ENCODE measurements at places on chromosomes 3 and 15.

DNA sequence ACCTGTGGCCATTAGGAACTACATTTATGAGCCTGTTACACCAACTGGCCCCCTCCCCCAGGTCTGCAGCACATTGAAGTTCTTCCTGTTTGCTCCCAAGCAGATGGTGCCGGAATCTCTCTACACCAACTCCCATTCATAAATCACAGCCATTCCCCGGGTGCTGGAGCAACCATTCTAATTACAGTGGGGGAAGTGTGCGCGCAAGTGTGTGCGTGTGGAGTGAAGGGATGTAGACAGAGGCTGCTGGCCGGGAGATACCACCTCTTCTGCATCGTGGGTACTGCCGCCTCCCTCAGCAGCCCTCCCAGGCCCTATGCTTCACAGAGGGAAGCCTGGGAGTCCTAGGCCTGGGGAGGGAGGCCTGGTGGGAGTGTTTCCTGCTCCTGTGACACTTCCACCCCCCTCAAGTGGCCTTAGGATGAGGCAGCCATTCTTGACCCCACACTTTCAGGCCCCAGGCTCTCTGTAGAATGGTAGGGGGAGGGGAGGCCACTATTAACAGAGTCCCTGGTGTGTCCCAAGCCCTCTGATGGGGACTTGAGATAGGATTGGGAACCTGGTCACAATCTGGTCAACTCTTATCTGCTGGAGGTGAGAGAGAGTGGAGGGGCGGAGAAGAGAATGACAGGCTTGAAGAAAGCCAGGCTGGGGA lies 69.1 kb downstream of the MAGEF1 start:
- no peak for DNase-seq

DNA sequence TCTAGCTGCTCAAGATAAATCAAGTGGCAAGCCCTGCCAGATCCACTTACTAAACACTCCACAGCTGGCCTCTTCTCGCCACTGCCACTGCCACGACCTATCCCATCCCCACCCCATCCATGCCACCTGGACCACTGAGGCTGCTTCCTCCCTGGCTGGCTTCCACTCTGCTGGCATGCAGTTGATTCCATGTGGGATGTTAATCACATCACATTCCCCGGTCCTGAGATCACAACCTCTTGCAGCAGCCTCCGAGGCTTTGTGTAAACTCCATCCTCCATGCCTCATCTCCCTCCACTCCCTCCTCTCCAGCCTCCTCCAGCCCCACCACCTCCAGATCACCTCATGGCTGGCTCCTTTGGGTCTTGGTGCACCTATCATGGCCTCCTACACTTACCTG lies 7.7 kb downstream of the NCKIPSD start:
- DNase-seq, result no peak

GRCh38 chr3:110754212-110754916 lies 317.3 kb upstream of the NECTIN3 start:
- DNase-seq, result no peak

- DNase-seq, result no peak
Observed at GRCh38 chr3:171876680-171877147, 33.6 kb downstream of the TMEM212 start.

GRCh38 chr15:87767516-87767915 lies 489.0 kb downstream of the NTRK3 start:
- DNase-seq, result no peak

GRCh38 chr3:162400697-162401096 lies 904.1 kb downstream of the OTOL1 start:
- no peak for DNase-seq

GRCh38 chr3:178875157-178875556 lies 196.5 kb downstream of the ZMAT3 start:
- no peak for DNase-seq

DNA sequence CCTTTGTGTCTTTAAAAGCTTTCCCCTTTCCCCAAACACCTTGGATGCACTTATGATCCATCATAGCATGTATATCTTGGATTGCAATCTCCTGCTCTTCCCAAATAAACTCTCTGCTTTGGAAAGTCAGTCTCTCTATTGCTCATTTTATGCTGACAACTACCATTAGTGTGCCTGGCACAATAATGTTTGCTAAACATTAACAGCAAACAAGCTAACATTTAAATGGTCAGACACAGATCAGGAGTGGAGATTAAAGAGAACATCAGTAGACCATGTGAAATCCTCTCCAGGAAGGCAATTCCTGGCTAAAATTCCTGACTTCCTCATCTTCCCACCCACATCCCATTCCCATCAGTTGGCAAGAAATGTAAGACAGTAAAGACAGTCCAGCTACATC lies 44.3 kb upstream of the EIF1B start:
- no peak for DNase-seq

DNA sequence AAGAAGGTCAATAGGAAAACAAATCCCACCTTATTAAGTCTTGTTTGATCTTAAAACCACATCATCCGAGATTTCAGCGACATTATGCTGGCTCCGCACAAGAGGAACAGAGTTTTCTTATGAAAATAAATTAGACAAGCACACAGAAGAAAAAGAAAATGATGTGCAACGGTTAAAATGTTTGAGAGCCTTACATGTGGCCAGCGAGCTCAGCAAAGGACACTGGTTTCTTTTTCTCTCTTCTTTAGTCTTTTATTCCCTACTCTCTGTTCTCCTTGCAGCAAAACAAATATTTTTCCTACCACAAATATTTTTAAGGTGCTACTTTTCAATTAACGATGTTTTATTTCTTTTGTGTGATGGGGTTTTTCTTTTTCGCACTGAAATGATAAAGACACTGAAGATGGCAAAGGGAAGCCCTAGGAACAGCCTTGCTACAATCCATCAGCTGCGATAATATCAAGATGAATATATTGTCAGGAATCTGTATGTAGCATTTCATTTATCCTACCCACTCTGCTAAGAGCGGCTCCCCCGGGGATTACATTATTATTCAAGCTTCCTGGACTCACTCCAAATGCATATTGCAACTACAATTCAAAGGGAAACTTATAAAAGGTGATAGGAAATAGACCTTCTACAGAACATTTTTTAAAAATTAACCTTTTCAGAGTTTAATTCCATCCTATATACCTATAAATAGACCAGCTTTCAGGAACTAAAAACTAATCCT lies 72.9 kb downstream of the ANXA2 start:
- no peak for DNase-seq

DNA sequence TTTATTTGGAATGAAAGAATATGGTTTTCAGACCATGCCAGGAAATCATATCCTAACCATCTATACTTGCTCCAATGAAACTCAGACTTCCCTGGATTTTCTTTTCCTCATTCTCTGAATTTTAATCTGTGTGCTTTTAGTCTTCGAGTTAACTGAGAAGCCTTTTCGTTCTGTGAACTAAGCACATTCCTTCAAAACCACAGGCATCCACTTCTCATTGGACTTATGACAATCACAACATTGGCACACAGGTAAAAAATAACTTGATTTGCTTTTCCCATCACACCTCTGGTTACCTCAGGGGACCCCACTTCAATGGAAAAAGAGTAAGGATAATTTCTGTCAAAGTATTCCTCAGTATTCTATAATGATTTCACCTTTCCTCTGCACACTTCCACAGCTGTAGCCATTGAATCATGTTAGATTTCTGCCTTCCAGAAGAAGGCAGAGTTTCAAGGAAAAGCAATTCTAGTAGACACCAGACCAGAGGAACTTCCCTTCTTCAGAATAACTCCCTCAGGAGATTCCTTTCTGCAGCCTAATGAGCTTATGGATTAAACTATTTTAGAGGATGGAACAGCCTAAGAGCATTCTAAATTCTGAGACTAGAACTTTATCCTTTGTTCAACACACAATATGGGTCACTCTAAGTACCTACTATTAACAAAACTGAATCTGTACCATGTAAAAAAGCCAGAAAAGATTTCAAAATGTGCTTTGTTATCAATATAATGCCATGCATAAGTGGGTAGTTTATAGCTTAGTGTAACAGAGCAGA lies 15.9 kb downstream of the COMMD2 start:
- DNase-seq, result no peak

- DNase-seq, result no peak
Observed at GRCh38 chr3:77672016-77672415, 632.1 kb downstream of the ROBO2 start.

DNA sequence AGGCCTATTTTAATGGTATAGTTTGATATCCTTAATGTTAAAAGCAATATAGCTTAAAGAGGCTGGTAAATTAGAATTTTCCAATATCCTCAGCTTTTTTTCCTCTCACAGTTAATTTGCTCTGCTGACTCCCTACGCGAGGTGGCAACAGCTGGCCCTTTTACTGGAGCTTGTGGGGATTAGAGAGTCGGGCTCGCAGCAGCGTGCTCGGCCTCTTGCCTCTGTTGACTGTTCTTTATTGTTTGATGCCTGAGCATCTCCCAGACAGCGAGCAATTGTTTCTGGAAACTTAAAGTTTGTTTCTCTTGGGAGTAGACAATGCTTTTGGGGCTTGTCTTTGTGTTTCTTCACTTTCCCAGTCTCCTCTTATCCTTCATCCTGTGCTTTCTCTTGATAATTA lies 80.8 kb downstream of the OPA1 start:
- DNase-seq, result no peak

DNA sequence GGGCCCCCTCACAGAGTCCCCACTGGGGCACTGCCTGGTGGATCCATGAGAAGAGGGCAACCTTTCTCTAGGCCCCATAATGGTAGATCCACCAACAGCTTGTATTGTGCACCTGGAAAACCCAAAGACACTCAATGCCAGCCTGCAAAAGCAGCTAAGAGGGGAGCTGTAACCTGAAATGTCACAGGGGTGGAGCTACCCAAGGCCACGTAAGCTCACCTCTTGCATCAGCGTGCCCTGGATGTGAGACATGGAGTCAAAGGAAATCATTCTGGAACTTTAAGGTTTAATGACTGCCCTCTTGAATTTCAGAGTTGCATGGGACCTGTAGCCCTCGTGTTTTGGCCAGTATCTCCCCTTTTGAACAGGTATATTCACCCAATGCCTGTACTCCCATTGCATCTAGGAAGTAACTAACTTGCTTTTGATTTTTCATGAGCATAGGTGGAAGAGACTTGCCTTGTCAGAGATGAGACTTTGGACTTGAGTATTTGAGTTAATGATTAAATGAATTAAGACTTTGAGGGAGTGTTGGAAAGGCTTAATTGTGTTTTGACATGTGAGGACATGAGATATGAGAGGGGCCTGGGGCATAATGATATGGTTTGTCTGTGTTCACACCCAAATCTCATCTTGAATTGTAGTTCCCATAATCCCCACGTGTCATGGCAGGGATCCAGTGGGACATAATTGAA lies 900.9 kb upstream of the ROBO1 start:
- DNase-seq, result no peak

- DNase-seq, result no peak
Observed at GRCh38 chr15:64037966-64038365, 8.3 kb downstream of the DAPK2 start.

DNA sequence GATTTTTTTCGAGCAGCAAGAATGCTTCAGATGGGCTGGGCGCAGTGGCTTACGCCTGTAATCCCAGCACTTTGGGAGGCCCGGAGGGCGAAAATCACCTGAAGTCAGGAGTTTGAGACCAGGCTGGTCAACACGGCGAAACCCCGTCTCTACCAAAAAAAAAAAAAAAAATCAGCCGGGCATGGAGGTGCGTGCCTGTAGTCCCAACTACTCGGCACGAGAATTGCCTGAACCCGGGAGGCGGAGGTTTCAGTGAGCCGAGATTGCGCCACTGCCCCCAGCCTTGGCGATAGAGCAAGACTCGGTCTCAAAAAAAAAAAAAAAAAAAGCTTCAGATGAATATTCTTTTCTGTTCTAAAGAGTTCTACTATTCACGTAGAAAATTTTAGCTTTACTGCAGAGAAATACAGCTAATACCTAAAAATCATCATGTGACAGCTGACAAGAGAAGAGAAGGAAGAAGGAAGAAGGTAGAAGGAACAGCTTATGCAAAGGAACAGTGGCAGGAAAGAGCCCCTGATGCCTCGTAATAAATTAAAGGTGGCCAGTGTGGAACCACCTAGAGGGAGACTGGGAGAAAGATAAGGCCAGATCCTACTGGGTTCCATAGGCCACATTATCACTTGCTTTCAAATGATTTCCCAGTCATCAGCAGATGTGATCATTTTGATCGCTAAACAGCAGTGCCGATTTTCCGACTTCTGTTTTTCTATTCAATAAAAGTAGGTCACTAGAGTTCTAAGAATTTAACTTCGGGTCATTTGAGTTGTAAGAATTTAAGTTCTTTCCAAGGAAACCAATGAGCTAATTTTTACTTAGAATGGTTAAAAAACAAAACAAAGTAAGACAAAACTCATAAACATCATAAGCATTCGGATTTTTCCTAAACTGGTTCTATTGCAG lies 1.5 kb downstream of the CMTM6 start:
- DNase-seq, result no peak

DNA sequence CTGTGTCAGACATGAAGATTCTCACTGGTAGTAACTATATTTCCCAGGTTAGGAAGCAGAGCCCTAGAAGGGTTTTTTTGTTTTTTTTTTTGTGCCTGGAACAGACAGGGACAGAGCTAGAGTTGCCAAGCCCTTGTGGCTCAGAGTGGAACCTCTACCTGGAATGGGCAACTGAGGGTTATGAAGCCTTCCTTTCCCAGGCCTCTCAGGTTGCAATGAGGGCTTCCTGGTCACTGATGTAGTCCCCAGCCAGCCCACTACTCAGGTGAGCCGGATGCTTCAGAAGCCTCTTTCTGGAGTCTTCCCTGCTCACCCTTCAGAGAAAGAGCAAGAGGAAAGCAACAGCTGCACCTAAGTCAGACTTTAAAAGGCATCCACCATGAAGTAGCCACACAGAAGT lies 48.8 kb upstream of the MANF start:
- no peak for DNase-seq

DNA sequence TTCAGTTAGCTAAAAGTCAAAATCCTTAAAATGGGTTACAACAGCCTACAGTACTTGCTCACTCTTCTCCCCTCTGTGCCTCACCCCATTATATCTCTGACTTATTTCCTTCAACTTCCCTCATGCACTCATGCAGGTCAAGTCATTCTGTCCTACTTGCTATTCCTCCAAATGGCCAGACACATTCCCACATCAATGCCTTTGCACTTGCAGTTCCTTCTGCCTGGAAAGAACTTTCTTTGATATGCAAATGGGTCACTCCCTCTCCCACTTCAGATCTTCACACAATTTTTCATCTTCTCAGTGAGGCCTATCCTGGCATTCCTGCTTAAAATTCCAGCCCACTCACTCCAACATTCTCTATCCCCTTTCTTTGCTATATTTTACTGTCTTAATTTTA lies 547.2 kb upstream of the TGFBR2 start:
- no peak for DNase-seq

GRCh38 chr15:85289677-85290365 lies 90.6 kb upstream of the AKAP13 start:
- peak; percentile 10 for DNase-seq

- no peak for DNase-seq
Observed at GRCh38 chr3:71307991-71308697, 275.4 kb downstream of the FOXP1 start.

GRCh38 chr3:40102182-40102581 lies 207.3 kb upstream of the EIF1B start:
- no peak for DNase-seq

GRCh38 chr3:141643391-141643790 lies 94.7 kb upstream of the RNF7 start:
- DNase-seq, result no peak

- DNase-seq, result no peak
Observed at GRCh38 chr3:162879021-162879562, 1382.5 kb downstream of the OTOL1 start.

Measured in stimulated activated naive CD4-positive, alpha-beta T cell (primary cell).